ENCODE measurements at places on chromosomes 6 and 20.
A peak's percentile ranks its signal among the peaks of the same experiment; 100 is the strongest.

DNA sequence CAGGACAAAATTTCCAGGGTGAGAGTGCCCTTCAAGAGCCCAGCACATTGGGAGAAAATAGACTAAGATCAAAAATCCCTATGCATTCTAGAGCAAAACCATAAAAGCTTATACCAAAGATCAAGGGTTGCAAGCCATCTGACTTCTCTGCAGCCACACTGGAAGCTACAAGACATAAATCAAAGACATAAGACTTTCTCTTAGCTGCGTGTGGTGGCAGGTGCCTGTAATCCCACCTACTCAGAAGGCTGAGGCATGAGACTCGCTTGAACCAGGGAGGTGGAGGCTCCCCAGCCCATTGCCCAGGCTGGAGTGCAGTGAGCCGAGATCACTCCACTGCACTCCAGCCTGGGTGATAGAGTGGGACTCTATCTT is 91.9 kb upstream of the NXT1 start:
- no peak for DNase-seq

DNA sequence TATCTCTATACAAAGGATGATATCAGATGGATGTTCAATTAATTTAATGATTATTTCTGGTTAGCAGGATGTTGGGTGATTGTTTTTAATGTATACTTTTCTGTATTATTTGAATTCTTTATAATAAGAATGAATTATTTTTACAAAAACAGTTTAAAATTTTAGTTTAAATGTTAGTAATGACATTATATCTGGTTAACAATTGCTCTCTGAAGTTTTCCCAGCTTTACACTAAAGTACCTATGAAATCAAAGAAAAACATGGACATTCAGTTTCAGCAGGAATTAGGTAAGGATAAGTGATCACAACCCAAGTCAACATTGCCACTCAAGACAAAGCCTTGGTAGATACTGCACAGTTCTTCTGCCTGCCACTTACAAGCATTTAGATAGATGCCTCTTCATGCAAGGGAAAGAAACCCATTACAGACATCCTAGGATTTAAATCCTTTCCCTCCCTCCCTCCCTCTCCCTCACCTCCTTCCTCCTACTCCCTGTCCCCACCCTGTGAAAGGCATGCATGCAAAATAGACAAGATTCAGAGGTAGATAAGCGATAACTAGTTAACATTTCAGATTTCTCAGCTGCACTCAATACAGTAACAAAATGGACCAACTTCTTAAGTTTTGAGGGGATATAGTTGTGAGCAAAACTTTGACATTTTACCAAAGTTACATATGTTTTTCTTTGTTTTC is 143.8 kb downstream of the STXBP5 start:
- DNase-seq = no peak

- DNase-seq = peak; percentile 98
Measured at GRCh38 chr6:85078058-85078457, 313.7 kb upstream of the TBX18 start.

DNA sequence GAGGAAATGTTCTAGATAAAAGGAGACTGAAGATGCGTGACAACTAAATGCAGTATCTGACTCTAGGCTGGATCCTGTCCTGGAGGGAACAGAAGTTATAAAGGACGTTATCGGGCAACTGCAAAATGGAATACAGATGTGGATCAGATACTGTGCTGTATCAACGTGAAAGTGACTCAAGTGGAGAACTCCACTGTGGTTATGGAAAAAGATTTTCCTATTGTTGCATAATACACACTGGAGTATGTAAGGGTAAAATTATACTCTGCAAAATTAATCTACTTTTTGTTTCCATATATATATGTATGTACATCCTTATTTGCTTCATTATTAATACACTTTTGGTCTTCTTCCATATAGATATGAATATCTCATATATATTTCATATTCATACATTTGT is 654.0 kb downstream of the QKI start:
- DNase-seq = peak; percentile 8

DNA sequence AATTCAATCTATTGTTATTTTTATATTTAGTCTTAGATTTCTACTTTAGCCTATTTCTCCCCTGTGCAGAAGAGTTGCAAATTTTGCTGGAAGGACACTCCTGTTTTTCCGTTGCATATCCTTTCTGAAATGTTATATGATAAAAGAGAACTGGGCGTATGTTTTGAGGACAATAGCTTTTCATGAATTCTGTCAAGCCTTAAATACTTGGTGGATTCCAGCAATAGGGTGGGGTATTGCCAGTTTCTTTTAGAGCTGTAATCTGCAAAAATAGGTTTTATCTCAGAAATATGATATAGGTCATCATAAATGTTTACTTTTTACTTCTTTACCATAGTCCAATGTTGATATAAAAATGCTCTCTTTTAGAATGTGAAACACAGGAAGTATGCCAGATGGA is 42.0 kb downstream of the VTA1 start:
- no peak for DNase-seq
